ENCODE measurements at places on chromosomes 1 and 21.
A peak's percentile ranks its signal among the peaks of the same experiment; 100 is the strongest.

GRCh38 chr1:30060738-30061137 lies 662.6 kb downstream of the MATN1 start:
- no peak for DNase-seq

GRCh38 chr1:26593385-26593784 lies 63.8 kb downstream of the RPS6KA1 start:
- no peak for DNase-seq

GRCh38 chr1:22045604-22046228 lies 6.8 kb upstream of the CDC42 start:
- DNase-seq: no peak

DNA sequence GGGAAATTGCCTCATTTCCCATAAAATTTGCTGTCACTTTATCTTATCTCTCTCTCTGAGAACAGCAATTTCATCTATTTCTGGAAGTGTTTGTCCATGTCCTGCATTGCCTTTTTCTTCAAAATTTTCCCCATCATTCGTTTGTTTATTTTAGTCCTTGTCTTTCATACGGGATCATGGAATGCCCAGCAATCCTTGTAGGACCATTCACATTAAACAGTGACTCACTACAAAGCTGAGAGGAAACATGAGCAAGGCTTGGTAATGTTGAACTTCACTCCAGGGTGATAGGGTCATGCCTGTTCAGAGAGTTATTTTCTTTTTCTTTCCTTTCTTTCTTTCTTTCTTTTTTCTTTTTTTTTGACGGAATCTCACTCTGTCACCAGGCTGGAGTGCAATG lies 32.2 kb upstream of the HNRNPU start:
- DNase-seq: no peak

DNA sequence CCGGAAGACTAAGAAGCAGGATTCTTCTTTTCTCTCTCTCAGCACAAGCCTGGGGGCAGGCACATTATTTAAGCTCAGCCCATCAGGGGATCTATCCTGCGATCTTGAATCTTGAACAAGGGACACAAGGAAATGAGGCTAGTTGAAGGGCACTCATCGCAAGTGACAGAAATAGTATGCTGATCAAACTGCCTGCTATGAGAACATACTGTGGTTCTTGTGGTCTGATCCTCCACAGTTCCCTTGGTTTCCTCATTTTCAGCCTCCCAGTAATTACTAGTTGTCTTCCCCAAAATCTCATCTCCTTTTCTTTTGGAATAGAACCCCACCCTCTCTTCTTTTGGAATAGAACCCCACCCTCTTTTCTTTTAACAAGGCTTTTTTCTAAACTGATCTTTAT lies 6.5 kb downstream of the ANKRD45 start:
- DNase-seq: no peak

DNA sequence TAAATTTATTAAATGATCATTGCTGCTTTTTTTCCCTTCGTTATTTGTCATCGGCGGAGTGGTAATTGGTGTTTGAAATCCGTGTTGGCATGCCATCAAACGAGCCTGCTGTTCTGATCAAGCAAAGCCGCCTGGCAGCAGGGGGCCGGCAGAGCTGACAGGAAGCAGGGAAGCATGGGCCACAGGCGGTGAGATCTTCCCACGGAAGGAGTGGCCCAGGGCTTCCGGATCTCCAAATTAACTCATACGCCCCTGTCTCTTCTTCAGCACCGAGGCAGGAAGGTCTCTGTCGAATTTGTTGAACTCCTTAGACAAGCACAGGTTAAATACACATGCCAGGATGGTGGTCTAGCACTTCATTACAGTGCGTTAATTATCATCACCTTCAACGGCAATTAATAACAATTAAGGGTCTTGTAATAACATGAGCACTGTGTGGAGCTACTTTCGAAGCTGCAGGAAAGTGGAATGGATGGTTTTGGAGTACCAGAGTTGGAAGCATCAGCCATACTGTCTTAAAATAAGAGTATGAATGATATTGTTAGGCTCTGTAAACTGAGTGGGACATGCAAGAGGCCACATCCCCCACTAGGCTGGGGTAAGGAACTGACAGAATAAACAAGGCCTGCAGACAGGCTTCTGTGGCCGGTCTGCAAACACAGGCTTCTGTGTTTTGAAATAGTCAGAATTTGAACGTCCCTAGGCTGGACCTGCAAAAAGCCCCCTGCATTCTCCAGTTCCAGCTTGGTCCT lies 199.4 kb upstream of the DAB1 start:
- peak; percentile 16 for DNase-seq

DNA sequence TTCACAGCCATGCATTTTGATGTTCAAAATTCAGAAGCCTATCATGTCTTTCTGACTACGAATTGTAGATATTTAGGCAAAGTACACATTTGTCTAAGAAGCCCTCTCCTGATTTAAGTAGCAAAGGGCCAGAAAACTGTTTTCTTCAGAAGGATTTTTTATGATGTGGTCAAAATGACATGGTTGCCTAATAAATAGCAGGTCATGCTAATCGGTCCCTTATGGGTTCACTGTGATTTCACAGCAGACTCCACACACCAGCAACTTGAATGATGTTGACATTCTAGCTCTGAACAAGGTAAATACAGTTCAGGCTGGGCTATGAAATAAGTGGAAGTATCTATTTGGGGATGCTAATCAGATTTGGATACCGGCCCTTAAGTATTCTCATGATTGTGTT lies 178.7 kb upstream of the DPYD start:
- DNase-seq: peak; percentile 68

GRCh38 chr1:230260831-230261230 lies 165.3 kb downstream of the PGBD5 start:
- DNase-seq: no peak

DNA sequence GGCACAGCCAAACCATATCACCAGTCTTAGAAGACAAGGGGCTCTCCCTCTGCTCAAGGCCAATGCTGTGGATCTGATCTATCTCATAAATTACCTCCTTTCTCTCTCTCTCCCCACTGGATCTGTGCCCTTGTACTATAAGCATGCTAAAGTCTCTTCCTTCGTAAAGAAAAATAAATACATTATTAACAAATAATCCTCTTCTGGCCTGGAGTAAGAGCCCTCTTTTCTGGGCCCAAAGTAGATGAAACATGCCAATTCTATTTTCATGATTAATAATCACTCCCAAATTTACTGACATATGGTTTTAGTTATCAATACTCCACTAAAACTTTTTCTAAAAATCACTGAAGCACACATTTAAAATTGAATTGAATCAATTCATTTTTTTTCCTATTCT lies 889.7 kb downstream of the ADGRL2 start:
- DNase-seq: no peak

DNA sequence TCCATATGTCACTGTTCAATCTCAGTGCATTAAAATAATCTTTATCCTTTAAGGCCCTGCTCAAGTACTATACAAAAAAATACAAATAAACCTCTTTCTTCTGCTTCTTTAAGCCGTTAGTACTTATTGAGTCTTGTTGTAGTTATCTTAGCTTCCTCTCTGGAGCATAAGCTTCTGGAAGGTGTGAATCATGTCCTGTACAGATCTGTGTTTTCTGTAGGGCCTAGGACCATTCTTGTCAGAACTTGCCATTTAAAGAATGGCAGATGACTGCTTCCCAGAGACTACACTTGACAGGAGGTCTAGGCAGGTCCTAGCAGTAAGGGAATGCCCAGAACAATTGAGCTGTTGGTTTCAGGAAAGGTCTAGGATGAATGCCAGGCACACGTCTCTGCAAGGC lies 12.9 kb downstream of the NEK7 start:
- DNase-seq: no peak

GRCh38 chr1:206065547-206066145 lies 12.7 kb downstream of the RHEX start:
- no peak for DNase-seq

DNA sequence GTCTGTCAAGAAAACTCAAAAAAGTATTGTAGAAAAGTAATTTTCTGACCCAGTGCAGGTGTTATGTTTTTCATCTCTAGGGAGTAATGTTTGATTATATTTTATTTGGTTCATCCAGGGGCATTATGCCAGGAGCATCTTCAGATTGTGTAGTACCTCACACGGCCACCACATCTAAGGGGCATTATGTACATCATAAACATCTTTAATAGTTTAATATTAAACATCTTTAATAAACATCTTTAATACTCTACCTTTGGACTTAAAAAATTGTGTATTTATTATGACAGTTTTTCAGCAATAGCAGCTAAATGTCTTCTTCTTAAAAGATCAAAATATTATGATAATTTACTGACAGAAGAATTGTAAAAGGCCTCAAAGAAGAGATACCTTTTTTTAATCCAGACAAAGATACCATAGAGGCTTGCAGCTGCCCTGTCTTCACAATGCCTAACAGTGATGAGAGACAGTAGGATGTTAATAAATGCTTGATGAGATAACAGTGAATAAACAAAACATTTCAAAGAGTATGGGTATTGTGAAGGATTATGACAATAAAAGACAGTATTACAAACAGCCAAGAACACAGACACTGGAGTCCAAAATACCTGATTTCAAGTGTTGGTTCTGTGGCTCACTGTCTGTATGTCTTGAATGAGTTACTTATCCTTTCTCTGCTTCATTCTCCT lies 240.9 kb upstream of the ADGRL2 start:
- DNase-seq: no peak

- no peak for DNase-seq
Measured at GRCh38 chr1:22342734-22343191, 108.9 kb upstream of the ZBTB40 start.

DNA sequence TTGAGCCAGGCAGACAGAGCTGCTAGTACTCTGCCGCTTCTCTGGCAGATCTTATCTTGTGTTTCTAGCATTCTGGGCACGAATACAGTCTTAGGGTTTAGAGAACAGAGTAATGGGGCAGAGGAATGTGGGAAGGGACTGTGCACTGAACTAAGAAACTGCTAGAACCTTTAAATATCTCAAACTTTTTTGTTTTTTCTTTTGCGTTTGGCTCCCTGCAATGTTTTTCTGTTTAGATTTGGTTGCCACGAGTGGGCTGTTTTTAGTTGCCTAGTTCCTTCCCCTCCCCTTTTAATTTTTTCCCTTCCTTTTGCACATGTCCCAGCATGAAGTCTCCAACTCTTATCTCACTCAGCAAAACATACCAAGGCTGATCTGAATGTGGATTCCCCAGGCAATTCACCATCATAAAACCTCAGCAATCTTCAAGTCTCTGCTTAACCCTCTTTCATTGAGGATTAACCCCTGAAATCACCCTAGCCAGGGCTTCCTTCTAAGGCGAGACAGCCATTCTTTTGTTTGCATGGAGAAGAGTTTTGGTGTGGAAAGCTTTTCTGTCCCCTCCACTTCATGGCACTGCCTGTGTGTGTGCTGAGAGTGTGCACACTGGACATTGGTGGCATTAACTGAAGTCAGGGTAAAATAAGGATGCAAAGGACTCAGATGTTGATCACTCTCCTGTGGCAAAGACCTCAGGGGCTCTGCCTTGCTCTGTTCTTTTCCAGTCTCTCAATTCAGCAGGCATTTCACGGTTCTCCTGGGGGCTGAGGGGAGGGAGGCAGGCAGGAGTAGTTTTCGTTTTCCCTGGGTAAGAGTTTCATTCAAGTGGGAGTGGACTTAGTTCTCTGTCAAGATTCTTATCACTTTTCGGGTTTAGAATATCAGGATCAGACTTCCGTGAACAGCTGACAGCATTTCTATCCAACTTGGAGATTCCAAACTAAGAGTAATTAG lies 2.8 kb upstream of the ATF3 start:
- no peak for DNase-seq

DNA sequence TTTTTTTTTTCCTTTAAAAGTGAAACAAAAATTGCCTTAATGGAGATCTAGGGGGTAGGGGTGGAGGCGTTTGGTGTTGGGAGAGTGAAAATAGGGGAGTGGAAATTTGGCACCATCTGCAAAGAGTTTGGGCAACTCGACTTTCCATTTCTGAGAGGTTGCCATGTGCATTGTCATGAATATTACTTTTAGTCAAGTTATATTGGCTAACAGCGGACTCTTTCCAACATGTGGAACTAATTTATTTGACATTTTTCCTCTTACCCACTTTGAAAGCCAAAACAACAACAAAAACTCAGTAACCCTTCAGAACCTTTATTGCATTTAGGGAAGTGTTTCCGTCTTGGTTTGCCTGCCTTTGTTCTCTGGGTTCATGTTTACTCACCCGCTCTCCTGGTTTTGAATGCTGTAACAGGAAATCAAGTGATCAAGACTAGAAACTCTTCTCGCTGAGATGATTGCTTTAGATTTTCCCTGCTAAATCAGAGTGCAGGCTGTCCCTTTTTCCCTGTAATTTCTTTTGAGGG lies 70.4 kb downstream of the CACHD1 start:
- peak; percentile 40 for DNase-seq

DNA sequence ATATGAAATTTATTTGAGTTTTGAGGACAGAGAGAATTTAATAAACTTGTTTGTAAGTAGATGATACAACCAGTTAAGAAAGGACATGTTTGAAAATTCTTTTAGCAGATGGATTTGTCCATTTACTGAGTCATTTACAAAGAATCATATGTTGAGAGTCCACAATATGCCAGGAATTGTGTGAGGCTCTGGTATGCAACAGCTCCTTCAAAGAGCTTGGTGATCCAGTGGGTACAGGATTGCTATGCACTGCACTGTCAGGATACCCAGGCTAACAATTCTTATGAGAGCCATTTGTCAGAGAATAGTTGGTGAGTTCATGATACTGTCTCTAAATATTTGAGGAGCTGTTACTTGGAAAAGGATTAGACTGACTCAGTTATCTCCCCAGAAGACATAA lies 11.0 kb downstream of the DNM3 start:
- peak; percentile 10 for DNase-seq

GRCh38 chr21:28018741-28019669 lies 973.7 kb downstream of the LTN1 start:
- DNase-seq: no peak

DNA sequence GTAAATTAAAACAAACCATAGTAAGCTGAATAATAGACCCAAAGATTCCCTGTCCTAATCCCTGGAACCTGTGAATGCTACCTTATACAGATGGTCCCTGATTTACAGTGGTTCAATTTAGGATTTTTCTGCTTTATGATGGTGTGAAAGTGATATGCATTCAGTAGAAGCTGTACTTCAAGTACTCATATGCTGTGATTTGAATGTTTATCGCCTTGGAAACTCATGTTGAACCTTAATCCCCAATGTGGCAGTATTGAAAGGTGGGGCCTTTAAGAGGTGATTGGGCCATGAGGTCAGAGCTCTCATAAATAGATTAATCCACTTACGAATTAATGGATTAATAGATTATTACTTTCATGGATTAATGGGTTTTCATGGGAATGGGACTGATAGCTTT lies 10.6 kb upstream of the RRP15 start:
- DNase-seq: no peak

DNA sequence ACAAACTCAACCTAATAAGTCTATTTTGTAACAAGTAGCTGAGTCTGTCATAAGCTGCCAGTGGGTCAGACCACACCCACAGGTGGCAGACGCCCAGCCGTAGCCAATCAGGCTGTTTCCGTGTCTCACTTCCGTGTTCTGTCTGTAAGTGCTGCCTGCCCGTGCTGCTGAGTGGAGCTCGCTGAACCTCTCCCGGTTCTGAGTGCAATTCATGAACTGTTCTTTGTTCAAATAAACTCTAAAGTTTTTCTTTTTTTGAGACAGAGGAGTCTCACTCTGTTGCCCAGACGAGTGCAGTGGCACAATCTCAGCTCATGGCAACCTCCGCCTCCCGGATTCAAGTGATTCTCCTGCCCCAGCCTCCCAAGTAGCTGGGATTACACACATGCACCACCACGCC lies 25.1 kb downstream of the POFUT2 start:
- DNase-seq: no peak

All from GM04504 (cell line).